DMS53 (cell line): ENCODE measurements at places on chromosomes 11 and 22.

DNA sequence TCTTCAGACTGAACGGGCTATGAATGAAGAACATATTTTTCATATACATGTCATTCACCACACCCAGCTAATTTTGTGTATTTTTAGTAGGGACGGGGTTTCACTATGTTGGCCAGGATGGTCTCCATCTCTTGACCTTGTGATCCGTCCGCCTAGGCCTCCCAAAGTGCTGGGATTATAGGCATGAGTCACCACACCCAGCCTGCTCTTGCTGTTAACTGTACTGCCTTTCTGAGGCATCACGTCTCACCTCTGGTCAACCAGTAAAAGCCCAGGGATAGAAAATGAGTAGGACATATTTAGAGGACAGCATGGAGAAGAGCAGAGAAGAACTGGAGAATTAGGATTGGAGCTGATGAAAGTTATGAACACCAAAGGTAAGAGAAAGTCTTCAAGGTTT is 55.6 kb downstream of the APOL3 start:
- no peak for DNase-seq

GRCh38 chr22:49197986-49198704 is 629.5 kb downstream of the BRD1 start:
- no peak for DNase-seq

GRCh38 chr22:34784056-34784455 is 281.9 kb upstream of the ISX start:
- DNase-seq, result no peak

DNA sequence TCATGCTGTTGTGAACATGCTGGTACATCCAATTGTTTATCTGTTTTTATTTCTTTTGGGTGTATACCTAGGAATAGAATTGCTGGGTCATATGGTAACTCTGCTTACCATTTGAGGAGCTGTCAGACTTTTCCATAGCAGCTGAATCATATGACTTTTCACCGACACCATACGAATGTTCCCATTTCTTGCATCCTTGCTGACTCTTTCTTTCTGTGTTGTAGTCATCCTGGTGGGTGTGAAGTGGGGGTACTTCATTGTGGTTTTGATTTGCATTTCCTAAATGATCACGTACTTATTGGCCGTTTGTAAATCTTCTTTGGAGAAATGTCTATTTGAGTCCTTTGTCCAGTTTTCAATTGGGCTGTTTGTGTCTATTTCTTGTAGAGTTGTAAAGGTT is 26.5 kb downstream of the ATXN10 start:
- no peak for DNase-seq

GRCh38 chr11:44936525-44936924 is 14.2 kb downstream of the TP53I11 start:
- peak; percentile 77 for DNase-seq

DNA sequence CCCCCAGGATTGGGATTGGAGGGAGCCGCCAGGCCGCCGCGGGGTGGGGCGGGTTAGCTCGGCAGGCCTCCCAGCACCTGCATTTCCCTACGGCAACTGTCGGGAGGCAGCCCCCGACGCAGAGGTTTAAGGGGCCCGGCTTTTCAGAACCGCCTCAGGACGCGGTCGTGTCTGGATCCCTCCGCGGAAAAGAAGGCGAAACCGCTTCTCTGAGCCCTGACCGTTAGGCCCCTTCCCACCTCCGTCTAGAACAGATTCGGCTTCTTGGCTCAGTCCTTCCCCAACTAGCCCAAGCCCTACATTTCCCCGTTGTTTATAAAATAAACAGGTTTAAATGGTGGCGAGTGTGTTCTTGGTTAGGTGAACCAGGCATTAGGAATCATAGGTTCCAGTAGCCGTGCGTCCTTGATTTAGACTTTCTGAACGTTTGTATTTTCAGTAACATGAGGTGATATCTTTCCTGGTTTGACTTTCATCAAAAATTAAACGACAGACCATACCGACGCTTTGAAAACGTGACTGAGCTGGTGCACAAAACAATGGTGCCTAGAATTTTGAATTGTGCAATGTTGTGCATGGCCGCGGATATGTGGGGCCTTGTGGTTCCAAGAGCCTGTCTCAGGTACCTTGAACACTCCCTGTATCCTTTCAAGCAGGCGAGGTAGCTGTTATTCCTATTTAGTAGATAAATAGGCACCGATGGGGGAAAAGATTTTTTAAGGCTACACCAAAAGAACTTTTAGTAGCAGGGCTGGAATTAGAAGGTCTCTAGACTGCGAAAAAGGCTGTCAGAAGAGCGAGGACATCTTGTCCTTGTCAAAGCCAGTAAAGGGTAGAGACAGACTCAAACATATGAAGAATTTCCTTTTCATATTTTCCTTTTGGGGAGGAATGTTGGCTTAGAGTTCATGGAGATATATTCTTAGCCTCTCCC is 1.2 kb upstream of the HSPA8 start:
- peak; percentile 80 for DNase-seq

DNA sequence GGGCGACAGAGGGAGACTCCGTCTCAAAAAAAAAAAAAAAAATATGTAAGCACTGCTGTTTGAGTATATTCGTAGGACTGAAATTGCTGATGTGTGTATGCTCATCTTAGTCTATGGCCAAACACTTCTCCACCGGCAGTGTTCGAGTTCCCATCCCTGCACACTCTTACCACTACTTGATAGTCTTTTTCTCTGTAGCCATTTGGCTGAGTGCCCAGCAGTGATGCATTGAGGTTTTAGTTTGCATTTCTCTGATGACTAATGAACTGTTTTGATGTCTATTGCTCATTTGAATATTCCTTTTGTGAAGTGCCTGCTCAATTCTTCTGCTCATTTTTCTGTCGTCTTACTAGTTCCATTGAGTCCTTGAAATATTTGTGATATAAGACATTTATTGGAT is 1.9 kb downstream of the TIRAP start:
- peak; percentile 92 for DNase-seq

- DNase-seq, result peak; percentile 92
Observed at GRCh38 chr11:3807909-3808860, at the start of gene PGAP2. TSS of gene PGAP2 (plus strand) at chr11:3808560. CDS start at chr11:3811260, 2,700 bp downstream.

DNA sequence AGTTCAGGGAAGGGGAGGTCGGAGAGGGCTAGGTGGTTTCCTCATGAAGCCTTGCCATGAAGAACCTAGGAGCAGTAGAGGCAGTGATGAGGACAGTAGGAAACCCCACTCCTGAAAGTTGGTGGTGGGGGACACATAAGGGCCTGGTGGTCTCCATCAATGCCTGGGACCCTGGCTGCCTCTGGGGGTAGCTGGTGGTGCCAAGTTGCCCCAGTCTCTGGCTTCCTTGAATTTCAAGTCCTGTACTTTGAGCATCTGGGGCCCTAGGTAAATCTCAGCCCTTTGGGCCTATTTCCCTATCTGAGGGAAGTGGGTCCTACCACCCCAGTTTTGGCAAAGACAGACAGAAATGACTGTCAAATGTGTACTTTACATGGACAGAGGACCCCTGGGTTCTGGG is 28.1 kb downstream of the AMPD3 start:
- DNase-seq, result no peak

GRCh38 chr11:1205987-1206331 is 16.9 kb upstream of the MUC5B start:
- DNase-seq, result no peak

DNA sequence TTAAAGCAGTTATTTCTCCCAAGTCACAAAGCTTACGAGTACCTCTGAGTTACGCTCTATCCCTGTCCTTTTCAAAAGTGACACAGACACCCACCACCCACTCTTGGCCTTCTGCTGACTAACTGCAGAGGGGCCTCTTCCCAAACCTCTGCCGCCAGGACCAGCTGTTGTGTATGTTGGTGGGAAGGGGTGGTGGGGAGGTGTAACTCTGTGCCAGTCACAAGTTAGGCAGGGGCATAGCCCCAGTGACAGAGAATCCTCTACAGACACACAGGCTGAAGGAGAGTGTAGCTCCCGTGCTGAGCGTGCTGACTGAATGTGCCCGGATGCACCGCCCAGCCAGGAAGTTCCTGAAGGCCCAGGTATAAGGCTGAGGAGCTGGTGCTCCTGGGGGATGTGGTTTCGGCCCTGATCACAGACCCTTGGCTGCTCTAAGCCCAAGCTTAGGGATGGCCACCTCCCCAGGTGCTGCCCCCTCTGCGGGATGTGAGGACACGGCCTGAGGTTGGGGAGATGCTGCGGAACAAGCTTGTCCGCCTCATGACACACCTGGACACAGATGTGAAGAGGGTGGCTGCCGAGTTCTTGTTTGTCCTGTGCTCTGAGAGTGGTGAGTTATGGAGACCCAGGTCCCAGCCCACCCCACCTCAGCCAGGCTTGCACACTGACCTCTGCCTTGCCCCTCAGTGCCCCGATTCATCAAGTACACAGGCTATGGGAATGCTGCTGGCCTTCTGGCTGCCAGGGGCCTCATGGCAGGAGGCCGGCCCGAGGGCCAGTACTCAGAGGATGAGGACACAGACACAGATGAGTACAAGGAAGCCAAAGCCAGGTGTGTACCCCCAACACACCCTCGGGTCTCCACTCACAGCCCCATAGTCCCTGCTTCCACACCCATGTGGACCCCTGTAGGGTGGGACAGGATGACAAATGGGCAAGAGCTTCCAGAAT is 4.9 kb downstream of the RIC8A start:
- no peak for DNase-seq
